Endothelial cell of umbilical vein (primary cell): ENCODE measurements at places on chromosomes 3 and 15. TPM values are rescaled to one million over a fixed set of nuclear protein-coding genes. Genes with fewer than 3 reads are reported as not detected.

The BCHE gene
- total RNA-seq, result 0.27 and 2.4 TPM in 2 replicates

The HYAL1 gene
- 1.6 and 2.2 TPM in 2 replicates for total RNA-seq

The MAPKBP1 gene
- total RNA-seq, result 49.1 and 55.8 TPM in 2 replicates

The ST6GAL1 gene
- total RNA-seq, result 86.5 and 101 TPM in 2 replicates

The HCN4 gene
- total RNA-seq, result not detected in 2 replicates

The SLC51A gene
- not detected in 2 replicates for total RNA-seq

The MB21D2 gene
- 7.2 and 7.4 TPM in 2 replicates for total RNA-seq

The LEKR1 gene
- 0.21 and 0.64 TPM in 2 replicates for total RNA-seq

The LRRC49 gene
- total RNA-seq, result 6.6 and 7.4 TPM in 2 replicates

The CCR3 gene
- not detected in 2 replicates for total RNA-seq

The TLR9 gene
- 0.07 TPM in 1 of 2 replicates, not detected in the other for total RNA-seq

The PLSCR2 gene
- total RNA-seq, result not detected in 2 replicates

The ZIC4 gene
- total RNA-seq, result not detected in 2 replicates

The GUCA1C gene
- total RNA-seq, result not detected in 2 replicates

The MAP2K5 gene
- 24.2 and 24.7 TPM in 2 replicates for total RNA-seq

The PHC3 gene
- 34.4 and 45.8 TPM in 2 replicates for total RNA-seq

The USP8 gene
- 44.8 and 47.0 TPM in 2 replicates for total RNA-seq

The ZNF662 gene
- 0.83 and 4.3 TPM in 2 replicates for total RNA-seq

The TWF2 gene
- total RNA-seq, result 82.6 and 82.9 TPM in 2 replicates

The RPP25 gene
- 13.7 and 13.8 TPM in 2 replicates for total RNA-seq

The GADL1 gene
- total RNA-seq, result not detected in 2 replicates

The CRBN gene
- 34.8 and 36.1 TPM in 2 replicates for total RNA-seq

The GCNT3 gene
- total RNA-seq, result not detected in 2 replicates

The GOLGA6B gene
- total RNA-seq, result not detected in 2 replicates

The UNC13C gene
- not detected in 2 replicates for total RNA-seq

The SH3GL3 gene
- not detected in 2 replicates for total RNA-seq

The P3H2 gene
- total RNA-seq, result 4.8 and 6.6 TPM in 2 replicates

The REC114 gene
- not detected in 2 replicates for total RNA-seq

The IL5RA gene
- not detected in 2 replicates for total RNA-seq

The ZNF620 gene
- total RNA-seq, result 3.6 and 4.0 TPM in 2 replicates

The MOBP gene
- 0.44 and 2.0 TPM in 2 replicates for total RNA-seq

The GOLGA8J gene
- 0.35 TPM in 1 of 2 replicates, not detected in the other for total RNA-seq

The WDR93 gene
- not detected in 2 replicates for total RNA-seq

The NAALADL2 gene
- total RNA-seq, result 4.0 TPM in 2 replicates

The IQCF6 gene
- not detected in 2 replicates for total RNA-seq

The LTF gene
- not detected in 2 replicates for total RNA-seq

The TUSC7 gene
- total RNA-seq, result not detected in 2 replicates

The EMC7 gene
- total RNA-seq, result 69.9 and 70.6 TPM in 2 replicates

The CLEC3B gene
- total RNA-seq, result not detected in 2 replicates

The IL20RB gene
- 1.6 and 2.5 TPM in 2 replicates for total RNA-seq

The MRAS gene
- 15.5 and 16.5 TPM in 2 replicates for total RNA-seq

The FOXB1 gene
- not detected in 2 replicates for total RNA-seq

The XCR1 gene
- not detected in 2 replicates for total RNA-seq

The CIDEC gene
- not detected in 2 replicates for total RNA-seq

The EFCC1 gene
- total RNA-seq, result 0.58 and 0.73 TPM in 2 replicates

The CCK gene
- total RNA-seq, result not detected in 2 replicates

The ALS2CL gene
- total RNA-seq, result 9.7 and 10.1 TPM in 2 replicates

The PTX3 gene
- 149 and 172 TPM in 2 replicates for total RNA-seq

The LMAN1L gene
- not detected in 2 replicates for total RNA-seq

The CFAP100 gene
- total RNA-seq, result not detected in 2 replicates

The SPSB4 gene
- total RNA-seq, result 0.14 and 0.22 TPM in 2 replicates

The IMPG2 gene
- total RNA-seq, result 0.71 and 0.76 TPM in 2 replicates
